ENCODE measurements at places on chromosomes 3 and 15. TPM values are rescaled to one million over a fixed set of nuclear protein-coding genes. Genes with fewer than 3 reads are reported as not detected.
A peak's percentile ranks its signal among the peaks of the same experiment; 100 is the strongest.

The GATM gene
- 0.26 TPM for total RNA-seq

The SLC41A3 gene
- total RNA-seq = 211 TPM

The GPR149 gene
- not detected for total RNA-seq

- no peak for DNase-seq
Observed at GRCh38 chr3:35144011-35144410, 495.3 kb upstream of the ARPP21 start.

- no peak for DNase-seq
Observed at GRCh38 chr3:36736301-36736700, 28.1 kb downstream of the DCLK3 start.

DNA sequence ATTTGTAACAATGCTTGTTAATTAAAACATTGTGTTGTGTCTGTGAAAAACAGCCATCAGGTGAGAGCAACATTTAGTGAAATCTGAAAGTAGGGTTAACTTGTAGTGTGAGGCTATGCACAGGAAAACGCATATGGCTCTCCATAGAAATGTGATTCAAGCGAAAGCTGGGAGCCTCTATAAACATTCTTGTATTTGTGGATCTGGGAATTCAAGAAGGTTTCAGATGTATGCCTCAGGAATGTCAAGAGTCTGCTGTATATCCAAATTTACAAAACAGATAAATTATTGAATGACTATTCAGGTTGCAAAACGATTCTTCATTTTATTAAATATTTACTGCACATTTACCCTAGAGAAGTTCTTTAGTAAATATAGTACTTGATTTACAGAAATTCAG, 166.0 kb downstream of the THSD4 start:
- no peak for DNase-seq

DNA sequence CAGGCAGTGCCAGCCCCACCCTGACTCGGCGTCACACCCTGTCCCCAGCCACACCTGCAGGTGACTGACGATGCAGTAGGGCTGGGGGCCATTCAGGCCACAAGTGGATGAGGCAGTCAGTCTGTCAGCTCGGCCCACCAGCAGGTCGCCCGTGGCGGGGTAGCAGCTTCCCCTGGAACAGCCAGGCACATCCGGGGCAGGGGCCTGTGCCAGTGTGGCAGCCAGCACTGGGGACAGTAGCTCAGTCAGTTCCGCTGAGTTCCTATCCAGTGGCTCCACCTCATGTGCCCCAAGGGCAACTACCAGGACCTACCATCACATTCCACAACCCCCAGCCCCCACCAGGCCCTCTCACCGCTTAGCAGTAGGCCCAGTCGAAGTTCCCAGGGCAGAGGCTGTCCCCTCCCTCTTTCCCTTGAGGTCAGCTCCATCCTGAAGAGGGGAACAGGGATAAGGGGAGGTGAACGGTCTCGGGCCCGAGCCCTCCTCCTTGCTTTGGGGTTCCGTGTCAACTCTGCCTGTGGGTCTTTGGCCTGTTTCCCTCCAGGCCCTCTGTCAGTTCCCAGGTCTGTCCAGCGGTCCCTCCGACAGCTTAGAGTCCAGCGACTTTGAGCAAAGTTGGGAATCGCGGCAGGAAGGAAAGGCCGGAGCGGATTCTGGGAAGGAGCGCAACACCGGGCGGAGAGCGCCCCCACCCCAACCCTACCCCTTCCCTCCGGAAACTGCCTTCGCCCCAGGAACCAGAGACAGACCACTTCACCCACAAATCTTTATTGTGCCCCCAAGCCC, at the start of gene LAMB2:
Gene LAMB2 (minus strand): TSS at position 614 of the 789 bp plus-strand sequence. CDS start 183 bp downstream, at position 431.
- DNase-seq = peak; percentile 83

Measured in dermis microvascular lymphatic vessel endothelial cell (primary cell).